Activated T-cell treated with anti-CD3 and anti-CD28 coated beads, Interleukin-2, amount 50 U/mL, for 72 hours (primary cell): ENCODE measurements at places on chromosomes 11 and 22.

GRCh38 chr11:43944761-43945311 is 2.4 kb downstream of the C11orf96 start:
- DNase-seq: peak; percentile 83

GRCh38 chr11:19912115-19912957 is 199.7 kb downstream of the NAV2 start:
- DNase-seq: no peak

GRCh38 chr22:44701824-44702478 is at the start of gene PRR5:
PRR5 (plus strand) TSS chr22:44702204; CDS start chr22:44702475, 271 bp downstream.
- peak; percentile 86 for DNase-seq

- DNase-seq: no peak
These were observed 284.8 kb downstream of the TMEM135 start for GRCh38 chr11:87322568-87322967.

DNA sequence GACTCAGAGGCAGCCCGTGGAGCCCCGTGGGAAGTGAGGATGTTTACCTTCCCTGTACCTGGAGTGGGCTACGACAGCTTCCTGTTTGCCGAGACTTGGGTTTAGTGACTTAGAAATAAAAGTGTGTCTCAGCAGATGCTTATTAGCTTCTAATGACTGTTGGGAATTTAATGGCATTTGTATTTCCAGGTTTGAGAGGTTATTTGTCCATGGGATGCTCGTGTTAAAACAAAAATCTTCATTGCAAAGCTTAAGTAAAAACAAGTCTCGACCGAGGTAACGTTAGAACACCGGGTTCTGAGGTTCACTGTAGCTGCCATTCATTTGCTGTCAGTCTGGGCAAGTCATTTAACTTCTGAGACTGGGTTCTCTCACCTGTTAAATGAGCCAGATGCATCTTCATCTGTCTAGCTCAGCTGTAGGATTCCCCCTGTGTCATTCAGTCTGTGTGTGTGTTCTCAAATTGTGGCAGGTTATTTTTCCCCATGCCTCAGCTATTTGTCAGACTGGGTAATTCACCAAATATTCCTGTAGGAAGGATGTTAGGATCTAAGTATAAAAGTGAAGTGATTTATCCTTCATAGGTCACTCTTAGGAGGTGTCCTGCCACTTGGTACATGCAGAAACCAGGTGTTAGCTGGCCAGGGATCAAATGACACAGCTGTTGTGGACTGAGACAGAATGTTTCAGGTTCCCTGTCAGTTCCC is 791 bp downstream of the EI24 start:
- peak; percentile 30 for DNase-seq

- no peak for DNase-seq
These were observed 1.9 kb upstream of the POLD4 start for GRCh38 chr11:67355023-67355793.

DNA sequence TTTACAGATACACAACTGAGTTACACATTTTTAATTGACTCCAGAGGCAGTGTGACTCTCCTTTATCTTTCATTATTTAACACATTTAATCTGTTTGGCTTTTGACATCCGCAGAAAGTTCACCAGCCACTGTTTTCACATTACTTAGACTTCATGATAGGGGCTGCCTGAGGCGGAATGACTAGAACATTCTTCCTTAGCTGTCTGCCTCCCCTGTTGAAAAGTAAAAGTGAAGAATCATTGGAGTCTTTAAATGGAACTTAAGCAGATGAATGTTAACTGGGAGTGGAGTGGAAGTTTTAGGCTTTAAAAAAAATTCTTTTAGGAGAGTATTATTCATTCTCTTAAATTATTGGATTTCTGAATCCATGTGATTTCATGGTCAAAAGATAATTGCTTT is 229.2 kb upstream of the MTNR1B start:
- DNase-seq: no peak

GRCh38 chr11:67117672-67118180 is 1.3 kb upstream of the KDM2A start:
- peak; percentile 67 for DNase-seq

- no peak for DNase-seq
These were observed 6.3 kb downstream of the C22orf31 start for GRCh38 chr22:29055192-29055830.

- no peak for DNase-seq
These were observed 112.1 kb downstream of the SLC1A2 start for GRCh38 chr11:35307221-35307621.

GRCh38 chr22:17958166-17958565 is 66.2 kb downstream of the MICAL3 start:
- DNase-seq: no peak

DNA sequence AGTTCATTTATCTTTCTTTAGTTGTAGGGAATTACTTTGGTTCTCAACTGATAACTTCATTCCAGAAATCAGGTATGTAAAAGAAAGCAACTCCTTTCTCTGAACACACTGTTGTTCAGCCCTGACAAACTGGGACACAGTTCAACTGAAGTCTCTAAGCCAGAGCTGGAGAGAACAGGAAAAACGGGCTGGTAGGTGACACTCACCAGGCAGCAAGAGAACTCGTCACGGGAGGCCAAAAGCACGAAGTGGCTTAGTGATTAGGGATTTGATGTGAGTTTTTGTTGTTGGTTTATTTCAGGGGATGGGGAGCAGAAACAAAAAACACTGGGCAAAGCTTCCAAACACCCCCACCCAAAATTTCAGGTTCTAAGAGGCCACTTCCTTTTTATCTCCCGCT is 54.1 kb downstream of the MYH9 start:
- DNase-seq: no peak

- DNase-seq: no peak
These were observed 40.2 kb upstream of the CFAP300 start for GRCh38 chr11:102006835-102007566.

DNA sequence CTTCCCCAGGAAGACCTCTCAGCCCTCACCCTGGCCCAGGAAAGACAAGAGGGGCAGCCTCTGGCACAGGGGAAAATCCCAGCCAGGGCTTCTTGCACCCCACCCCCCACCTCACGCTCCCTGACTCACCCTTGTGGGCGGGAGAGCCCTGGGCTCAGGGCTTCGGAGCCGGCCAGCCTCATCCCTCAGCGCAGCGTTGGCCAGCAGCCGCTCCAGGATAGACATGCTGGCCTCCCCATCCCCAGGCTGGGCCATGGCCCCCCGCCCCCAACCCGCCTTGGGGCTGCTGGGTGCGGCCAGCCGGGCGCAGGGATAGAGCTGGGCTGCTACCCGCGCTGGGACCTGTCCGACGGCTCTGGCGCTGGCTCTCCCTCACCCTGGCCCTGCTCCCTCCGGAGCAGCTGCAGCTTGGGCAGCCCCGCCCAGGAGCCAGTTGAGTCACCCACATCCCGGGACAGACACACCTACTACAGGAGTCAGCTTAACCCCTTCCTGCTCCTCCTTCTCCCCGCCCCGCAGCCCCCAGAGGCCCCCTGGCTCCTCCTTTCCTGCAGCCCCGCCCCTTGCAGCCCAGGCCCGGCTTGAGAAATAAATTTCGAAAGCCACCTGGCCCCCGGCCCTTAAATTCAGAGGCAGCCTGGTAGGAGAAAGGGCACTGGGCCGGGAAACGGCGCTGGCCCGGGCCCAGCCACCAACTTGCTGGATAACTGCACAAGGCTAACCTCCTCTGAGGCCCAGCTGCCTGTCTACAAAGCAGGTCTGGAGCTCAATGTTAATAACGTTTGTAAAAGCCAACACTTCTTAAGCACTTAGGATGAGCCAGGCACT is 13.4 kb downstream of the TNKS1BP1 start:
- peak; percentile 76 for DNase-seq

DNA sequence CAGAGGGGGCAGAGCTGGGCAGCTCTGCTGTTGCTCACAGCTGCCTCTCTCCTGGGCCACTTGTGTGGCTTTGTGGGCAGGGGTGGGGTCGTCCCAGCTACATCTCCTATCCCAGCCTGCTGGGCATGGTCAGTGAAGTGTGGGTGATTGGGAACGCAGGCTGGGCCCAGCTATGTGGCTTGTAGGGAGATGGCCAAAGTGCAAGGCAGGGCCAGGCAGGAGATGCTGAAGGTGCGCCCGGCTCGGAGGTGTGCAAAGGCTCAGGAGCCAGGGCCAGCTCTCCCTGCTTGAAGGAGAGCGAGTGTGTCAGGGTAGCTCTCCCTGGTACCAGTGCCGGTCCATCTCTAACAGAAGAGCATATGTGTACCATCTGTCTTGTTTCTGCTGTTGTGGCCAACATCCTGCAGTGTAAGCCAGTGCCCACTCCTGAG is 8.4 kb upstream of the RANBP1 start:
- no peak for DNase-seq

GRCh38 chr22:39646398-39647063 is 76.0 kb downstream of the CACNA1I start:
- DNase-seq: no peak

GRCh38 chr11:60810569-60810968 is 25.4 kb downstream of the MS4A10 start:
- no peak for DNase-seq

- no peak for DNase-seq
These were observed 42.7 kb downstream of the GDPD5 start for GRCh38 chr11:75482931-75483469.

- DNase-seq: peak; percentile 67
These were observed 12.5 kb downstream of the L3MBTL2 start for GRCh38 chr22:41217553-41218157.

- DNase-seq: no peak
These were observed 102.4 kb upstream of the B3GAT1 start for GRCh38 chr11:134514354-134514951.

- no peak for DNase-seq
These were observed 28.4 kb downstream of the SHANK2 start for GRCh38 chr11:71223671-71224660.

GRCh38 chr11:107203656-107204055 is 185.4 kb upstream of the GUCY1A2 start:
- DNase-seq: no peak

GRCh38 chr11:66020618-66021357 is 5.5 kb downstream of the CATSPER1 start:
- peak; percentile 63 for DNase-seq

- DNase-seq: no peak
These were observed 107.0 kb downstream of the ME3 start for GRCh38 chr11:86565388-86565787.

DNA sequence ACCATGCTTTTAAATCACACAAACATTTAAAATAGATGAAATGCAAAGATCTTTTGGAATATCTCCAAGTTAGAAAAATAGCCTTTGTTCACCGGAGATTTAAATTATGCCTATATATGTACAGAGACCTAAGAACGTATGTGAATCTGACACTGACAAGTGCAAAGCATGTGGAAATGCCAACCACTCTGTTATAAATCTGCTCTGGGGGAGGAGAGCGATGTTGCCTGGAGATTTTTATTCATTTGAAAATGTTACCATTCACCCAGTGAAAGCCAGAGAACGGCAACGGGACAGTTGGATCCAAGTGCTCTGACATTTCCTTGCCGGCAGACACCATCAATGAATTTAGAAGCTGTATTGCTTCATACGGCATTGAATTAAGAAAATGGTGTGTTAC is 39.8 kb upstream of the BMAL1 start:
- DNase-seq: no peak

- DNase-seq: no peak
These were observed at the start of gene ETS1 for GRCh38 chr11:128587415-128587814. ETS1 (minus strand) TSS chr11:128587558; CDS start chr11:128573130, 14,428 bp downstream.

GRCh38 chr11:2750682-2751522 is 51.1 kb upstream of the KCNQ1OT1 start:
- no peak for DNase-seq

GRCh38 chr11:75388386-75389275 is 10.7 kb upstream of the RPS3 start:
- peak; percentile 76 for DNase-seq
